ENCODE measurements at places on chromosomes 1 and 21.

DNA sequence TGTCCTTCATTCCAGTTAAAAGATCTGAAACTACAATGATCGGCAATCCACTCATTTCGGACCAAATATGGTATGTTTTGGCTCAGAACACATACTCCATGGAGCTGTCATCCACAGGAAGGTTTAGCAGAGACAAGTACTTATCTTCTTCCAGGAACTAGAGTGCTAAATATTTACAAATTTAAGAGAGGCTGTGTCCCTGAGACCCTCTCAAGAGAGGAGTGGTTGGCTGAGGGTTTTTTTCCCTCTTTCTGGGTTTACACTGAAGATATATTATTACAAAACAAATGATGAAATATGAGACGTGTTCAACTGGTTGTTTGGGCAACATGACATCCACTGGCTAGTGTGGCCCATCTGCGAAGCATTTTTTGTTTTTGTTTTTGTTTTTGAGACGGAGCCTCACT, 25.9 kb upstream of the NID1 start:
- DNase-seq, result no peak

DNA sequence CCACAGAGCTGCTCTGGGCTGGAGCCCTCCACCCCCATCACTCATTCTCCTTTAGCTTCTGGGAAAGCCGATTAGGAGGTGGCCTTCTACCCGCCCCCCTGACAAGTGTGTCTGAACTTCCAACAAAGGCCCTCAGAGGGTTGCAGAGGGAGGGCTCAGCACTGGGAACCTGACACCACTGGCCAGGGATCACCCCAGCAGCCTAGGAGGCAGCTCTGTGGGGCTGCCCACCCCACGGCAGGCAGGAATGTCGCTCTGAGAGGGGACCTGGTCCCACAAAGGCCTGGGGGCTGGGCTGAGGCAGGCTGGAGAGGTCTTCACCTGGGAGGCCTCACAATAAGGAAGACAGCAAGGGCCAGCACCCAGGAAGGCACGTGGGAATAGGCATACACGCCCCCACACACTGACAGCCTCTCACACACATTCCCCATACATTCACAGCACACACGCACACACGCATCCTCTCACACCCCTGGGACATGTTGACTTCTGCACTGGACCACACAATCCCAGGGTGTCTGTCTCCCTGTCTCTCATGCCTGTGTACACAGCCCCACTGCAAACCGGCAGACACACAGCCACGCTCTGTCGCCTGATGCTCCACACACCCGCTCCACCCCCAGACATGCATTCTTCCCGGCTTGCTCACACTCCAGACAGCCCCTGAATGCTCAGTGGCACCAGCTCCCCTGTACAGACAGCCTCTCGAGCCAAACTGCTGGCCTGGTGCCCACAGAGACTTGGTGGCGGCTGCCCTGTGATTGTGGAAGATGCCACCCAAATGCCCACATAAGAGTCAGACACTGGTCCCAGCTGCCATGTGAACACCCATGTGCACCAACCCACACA, 30.7 kb downstream of the DMBX1 start:
- peak; percentile 94 for DNase-seq

GRCh38 chr1:218367118-218367517, 22.0 kb downstream of the TGFB2 start:
- DNase-seq, result no peak

DNA sequence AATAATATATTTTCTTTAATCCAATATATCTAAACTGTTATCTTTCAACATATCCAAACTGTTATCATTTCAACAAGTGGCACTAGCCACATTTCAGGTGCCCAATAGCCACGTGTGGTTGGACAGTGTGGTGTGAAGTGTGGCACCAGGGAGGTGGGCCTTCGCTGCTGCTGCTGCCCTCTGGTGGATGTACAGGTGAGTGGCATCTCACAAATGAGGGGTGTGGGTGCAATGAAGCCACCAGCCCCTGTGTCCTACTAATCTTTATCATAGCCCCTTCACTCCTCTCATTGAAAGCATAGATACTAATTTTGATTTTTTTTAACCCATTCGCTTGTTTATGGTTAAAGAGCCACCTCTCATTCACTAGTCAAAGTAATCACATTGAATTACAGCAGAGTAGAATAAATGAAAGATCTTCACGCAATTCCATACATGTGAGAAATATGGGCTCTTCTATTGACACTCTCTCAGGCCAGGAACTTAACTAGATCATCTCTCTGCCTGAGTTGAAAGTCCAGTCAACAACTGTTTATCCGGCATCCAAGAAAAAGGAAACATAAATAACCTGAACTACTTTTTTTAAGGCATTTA, 499.2 kb downstream of the OMA1 start:
- peak; percentile 50 for DNase-seq

- DNase-seq, result no peak
Observed at GRCh38 chr1:93993731-93994130, 84.5 kb upstream of the GCLM start.

DNA sequence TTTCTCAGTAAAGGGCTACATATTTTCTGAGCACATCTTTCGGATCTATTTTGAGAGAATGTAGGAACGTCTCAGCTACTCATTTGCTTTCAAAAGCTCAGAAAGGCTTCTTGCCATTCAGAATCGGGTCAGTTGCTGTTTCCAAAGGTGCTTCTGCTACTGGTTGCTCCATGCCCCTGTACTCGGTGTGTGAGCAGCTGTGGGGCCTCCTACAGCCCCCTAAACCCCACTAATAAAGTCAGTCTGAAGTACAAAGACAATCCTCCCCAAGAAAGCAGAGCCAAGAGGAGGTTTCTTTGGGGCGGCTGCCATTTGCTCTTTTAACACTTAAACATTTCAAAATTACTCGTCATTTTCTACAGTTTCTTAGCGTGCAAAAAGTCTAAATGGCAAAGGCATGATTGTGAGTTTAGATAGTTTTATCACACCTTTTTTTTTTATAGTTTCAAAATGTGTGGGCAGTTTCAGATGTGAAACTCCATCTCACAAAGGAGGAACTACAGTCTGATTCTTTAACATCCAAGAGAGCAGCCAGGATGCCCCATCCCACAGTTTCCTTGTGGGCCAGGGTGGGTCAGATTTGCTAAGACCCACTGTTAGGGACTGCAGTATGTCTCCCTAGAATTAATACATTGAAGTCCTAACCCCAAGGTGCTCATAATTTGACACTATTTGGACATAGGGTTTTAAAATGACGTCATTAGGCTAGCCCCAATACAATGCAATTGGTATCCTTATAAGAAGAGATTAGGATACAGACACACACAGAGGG, 4.1 kb downstream of the RUNX1 start:
- DNase-seq, result no peak

GRCh38 chr1:67201891-67202290, 35.6 kb downstream of the IL23R start:
- no peak for DNase-seq
